GM10248 (cell line): ENCODE measurements at places on chromosomes 16 and 17.

- DNase-seq, result no peak
Measured at GRCh38 chr17:37064956-37065355, 116.2 kb downstream of the AATF start.

DNA sequence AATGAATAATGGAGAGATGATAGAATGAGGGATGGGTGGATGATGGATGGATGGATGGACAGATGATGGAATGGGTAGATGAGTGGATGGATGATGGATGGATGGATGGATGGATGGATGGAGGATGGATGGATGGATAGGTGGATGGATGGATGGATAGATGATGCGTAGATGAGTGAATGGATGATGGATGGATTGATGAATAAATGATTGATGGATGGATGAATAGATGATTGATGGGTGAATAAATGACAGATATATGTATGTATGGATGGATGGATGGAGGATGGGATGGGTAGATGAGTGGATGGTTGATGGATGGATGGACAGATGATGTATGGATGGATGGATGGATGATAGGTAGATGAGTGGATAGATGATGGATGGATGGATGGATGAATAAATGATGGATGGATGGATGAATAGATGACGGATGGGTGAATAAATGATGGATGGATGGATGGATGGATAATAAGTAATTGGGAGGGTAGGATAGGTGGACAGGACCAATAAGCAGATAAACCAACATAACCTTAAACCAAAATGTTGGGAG is 7.9 kb downstream of the TRPV3 start:
- no peak for DNase-seq

- peak; percentile 71 for DNase-seq
Measured at GRCh38 chr16:85055493-85056210, 28.1 kb downstream of the KIAA0513 start.

GRCh38 chr17:1412185-1413110 is 12.4 kb upstream of the YWHAE start:
- no peak for DNase-seq

DNA sequence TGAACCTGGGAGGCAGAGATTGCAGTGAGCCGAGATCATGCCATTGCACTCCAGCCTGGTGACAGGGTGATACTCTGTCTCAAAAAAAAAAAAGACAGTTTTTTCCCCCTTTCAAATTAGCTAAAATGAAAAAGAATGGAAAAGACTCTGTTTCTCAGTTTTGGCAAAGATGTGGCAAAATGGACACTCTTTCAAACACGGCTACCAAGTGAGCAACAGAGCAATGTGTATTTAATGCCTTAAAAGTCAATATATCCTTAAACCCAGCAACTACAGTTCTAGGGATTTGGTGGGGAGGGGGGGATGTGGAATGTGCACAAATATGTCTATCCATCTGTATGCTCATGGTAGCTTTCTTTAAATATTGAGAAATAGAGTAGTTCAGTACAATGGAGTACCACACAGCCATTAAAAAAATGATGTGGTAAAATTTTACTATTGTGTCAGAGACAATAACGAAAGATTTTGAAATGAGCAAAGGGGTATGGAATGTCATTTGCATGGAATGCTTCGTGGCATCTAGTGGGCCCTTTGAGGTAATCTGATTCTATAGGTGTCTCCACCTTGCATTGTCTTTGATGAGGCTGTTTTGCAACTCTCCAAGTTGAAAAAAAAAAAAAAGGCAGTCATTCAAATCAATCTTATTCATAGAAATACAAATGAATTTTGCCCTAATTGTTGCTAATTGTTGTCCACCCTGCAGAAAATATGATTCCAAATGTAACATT is 108.1 kb downstream of the AXIN2 start:
- DNase-seq, result no peak
